NAMALWA (cell line): ENCODE measurements at places on chromosomes 5 and 9.

- DNase-seq, result peak; percentile 26
Measured at GRCh38 chr5:140509898-140510297, 37.6 kb upstream of the EIF4EBP3 start.

- DNase-seq, result no peak
Measured at GRCh38 chr5:58143727-58144126, 316.2 kb downstream of the PLK2 start.

DNA sequence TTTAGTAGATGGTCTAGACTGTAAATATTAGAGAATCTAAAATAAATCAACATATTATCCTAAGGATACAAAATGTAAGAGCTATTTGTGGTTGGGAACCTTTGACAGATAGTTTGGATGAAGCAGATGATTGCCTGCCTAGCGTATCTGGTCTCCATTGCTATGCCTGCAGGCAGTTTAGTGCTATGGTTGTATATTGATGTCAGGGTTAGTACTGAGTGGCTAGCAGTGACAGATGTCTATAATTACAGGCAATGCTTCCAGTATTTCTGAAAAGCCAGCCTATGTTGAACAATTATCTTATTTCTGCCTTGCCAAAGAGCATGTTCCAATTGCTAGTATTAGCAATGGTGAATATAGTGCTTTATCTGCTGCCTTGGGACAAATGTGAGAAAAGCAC is 151.3 kb upstream of the TLX3 start:
- no peak for DNase-seq

DNA sequence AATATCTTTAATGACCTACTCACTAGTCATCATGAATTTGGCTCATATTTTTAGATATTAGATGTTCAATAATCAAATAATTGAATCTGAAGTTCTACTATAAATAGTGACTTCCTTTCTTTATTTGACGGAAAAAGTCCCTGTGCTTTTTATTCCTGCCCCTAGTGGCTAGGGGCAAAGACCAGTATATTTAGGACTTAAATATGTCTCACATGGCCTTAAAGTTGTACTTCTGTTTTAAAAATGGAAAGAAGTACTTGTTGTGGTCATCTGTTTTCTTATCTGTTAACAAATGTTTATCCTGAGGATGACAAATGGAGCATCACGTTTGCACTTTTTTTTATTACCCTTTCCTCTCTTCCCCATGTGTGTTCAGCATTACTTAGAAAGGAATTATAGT is 89.2 kb upstream of the GRHPR start:
- DNase-seq, result peak; percentile 69

- no peak for DNase-seq
Measured at GRCh38 chr9:114184071-114184470, 28.7 kb downstream of the COL27A1 start.

GRCh38 chr5:170057311-170057710 is 48.4 kb upstream of the FOXI1 start:
- DNase-seq, result no peak

DNA sequence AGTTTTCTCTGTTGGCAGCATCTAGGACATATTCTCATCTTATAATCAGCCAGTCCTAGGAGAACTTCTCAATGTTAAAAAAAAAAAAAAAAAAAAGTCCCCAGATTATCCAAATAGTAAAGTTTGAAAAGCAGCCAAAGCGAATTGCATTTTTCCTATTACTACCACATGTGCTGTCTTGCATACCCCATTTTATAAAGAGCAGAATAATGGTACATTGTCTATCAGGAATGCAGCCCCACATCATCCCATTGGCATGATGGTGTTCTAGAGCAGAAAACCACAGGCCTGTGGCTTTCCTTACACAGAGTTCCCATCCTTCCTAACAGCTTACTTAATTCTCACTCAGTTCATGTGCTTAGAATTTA is 381.6 kb downstream of the TMEM38B start:
- no peak for DNase-seq

DNA sequence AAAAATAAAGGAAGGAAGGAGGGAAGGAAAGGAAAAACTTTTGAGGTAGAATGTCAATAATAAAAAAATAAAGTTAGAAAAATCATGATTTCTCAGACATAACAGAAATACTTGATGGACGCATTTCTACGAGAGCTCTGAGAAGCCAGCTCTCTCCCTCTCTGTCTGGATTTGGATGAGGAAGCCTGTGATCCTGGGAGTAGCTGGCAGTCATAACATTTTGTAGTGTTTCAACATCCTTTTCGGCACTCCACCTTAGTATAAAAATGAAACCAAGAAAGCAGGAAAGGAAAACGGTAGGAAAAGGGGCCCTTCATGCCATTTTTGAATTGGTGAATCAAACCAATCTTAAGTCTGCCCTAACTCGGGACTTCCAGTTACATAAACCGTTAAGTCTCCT is 321.3 kb downstream of the EPB41L4A start:
- no peak for DNase-seq

DNA sequence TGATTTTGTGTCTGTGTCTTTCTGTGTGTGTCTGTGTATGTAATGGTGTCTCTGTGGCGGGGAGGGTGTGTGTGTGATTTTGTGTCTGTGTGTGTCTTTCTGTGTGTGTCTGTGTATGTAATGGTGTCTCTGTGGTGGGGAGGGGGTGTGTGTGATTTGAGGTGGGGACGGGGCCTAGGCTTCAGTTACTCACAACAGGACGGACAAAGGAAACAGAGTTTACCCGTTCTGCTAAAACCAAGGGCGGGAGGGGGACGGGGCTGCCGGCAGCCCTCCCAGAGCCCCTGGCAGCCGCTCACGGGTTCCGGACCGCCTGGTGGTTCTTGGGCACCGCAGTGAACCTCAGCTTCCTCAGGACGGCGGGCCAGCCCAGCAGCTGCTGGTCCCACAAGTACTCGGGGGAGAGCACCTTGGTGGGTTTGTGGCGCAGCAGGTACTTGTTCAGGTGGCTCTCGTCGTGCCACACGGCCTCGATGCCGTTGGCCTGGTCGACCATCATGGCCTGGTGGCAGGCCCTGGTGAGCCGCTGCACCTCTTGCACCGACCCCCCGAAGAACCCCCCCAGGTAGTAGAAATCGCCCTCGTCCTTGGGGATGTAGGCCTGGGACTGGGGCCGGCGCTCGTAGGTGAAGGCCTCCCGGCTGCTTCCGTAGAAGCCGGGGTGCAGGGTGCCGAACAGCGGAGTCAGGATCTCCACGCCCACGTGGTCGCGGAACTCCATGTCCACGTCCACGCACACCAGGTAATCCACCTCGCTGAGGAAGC is 19.4 kb downstream of the ABO start:
- no peak for DNase-seq

- DNase-seq, result peak; percentile 20
Measured at GRCh38 chr5:143791848-143792731, 19.9 kb upstream of the HMHB1 start.

GRCh38 chr5:122099060-122099790 is 21.2 kb upstream of the LOX start:
- DNase-seq, result no peak

GRCh38 chr9:130970052-130970451 is 31.0 kb upstream of the FIBCD1 start:
- no peak for DNase-seq

DNA sequence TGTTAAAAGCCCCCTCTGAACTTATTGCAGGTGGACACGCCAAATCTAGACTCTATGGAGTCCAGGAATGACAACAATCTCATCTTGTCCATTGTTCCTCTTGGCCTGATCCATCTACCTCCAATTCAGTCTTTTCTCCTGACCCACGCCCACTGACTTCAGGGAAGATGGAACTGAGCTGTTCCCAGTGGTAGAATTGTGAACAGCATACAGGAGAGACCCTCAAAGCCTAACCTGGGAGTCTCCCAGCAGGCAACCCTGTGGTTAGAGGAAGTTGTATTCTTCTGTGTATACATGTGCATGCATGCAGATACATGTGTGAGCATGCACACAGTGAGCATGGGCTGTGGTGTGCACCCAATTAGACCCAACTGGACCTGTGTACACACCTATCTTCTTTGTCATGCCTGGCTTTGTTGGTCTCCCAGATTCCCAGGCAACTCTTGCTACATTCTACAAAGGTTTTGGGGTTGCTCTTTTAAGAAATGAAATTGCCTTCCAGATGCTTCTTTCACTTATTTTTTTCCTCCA is 286.0 kb downstream of the ZSWIM6 start:
- DNase-seq, result no peak

DNA sequence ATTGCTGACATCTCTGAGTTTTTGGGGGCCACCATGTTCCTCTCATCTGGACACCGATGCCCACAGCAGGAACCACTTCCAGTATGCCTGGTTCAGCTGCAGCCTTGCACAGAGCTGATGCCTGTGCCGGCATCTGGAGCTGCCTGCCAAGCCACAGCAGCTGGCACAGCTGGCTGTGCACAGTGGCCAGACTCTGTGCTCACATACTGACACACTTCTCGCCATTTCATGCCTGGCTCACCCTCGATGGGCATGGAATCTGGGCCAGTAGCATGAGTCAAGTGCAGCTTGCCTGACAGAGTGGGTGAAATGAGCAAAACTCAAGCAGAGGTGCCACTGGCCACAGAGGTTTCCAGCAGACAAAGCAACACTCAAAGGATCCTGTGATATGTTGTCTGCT is 863.4 kb downstream of the DNAH5 start:
- DNase-seq, result no peak

GRCh38 chr5:37494756-37495155 is 115.6 kb downstream of the WDR70 start:
- DNase-seq, result no peak

DNA sequence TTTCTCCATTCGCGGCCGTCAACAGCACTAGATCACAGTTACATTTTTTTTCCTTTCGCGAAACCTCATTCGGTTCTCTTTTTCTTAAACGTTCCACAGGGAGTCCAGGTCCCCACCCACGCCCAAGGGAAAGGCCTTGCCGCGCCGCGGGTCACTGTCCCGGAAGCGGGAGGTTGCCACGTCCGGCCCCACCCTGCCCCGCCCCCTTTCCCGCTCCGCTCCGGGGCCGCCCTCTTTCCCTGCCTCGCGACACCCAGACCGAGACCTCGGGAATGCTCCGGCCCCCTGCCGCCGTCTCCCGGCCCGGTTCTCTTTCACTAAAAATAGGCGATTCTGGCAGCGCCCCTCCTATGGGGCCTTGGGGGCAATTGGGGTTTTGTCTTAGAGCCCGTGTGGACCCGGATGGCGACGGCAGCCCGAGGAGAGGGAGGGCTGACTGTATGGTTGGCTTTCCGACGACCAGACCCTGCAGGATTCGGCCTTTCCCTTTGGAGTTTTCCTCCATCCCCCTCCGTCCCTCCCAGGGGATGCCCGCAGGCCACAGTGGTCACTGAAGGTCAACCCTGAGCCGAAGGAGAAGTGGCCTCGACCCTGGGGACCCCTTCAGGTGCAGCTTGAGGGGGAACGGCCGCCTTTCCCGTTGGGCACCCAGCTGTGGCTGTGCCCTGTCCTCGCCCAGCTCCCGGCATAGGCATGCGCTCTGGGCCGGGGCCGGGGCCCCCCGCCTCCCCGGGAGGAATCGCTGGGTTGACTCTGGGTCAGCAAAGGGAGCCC is 2.8 kb upstream of the RACK1 start:
- DNase-seq, result peak; percentile 72

GRCh38 chr5:97923997-97924396 is 741.0 kb upstream of the RIOK2 start:
- DNase-seq, result no peak

GRCh38 chr5:91146230-91146629 is 236.9 kb downstream of the ARRDC3 start:
- no peak for DNase-seq

- DNase-seq, result no peak
Measured at GRCh38 chr5:59036274-59036961, 453.5 kb downstream of the RAB3C start.

DNA sequence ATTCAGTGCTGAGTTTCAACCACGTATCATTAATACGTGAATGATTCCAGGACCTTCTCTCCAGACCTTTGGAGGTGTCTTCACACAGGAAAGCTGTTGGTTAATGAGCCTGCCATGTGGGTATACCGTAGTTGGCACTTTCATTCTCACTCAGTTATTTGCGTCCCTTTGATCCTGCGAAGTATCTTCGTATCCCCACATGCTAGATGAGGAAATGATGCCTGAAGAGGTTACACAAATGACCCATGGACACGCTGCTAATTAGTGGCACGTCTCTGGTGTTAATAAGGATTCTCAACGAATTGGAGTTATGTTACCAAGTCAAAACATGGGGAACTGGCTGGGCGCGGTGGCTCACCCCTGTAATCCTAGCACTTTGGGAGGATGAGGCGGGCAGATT is 65.7 kb upstream of the GNE start:
- DNase-seq, result no peak

GRCh38 chr9:114004221-114004716 is 73.8 kb downstream of the AMBP start:
- DNase-seq, result no peak

GRCh38 chr5:76163111-76163628 is 80.0 kb downstream of the SV2C start:
- no peak for DNase-seq

GRCh38 chr9:27003426-27004077 is 1.9 kb downstream of the LRRC19 start:
- DNase-seq, result no peak

- DNase-seq, result no peak
Measured at GRCh38 chr5:54521856-54522479, 4.4 kb downstream of the SNX18 start.

DNA sequence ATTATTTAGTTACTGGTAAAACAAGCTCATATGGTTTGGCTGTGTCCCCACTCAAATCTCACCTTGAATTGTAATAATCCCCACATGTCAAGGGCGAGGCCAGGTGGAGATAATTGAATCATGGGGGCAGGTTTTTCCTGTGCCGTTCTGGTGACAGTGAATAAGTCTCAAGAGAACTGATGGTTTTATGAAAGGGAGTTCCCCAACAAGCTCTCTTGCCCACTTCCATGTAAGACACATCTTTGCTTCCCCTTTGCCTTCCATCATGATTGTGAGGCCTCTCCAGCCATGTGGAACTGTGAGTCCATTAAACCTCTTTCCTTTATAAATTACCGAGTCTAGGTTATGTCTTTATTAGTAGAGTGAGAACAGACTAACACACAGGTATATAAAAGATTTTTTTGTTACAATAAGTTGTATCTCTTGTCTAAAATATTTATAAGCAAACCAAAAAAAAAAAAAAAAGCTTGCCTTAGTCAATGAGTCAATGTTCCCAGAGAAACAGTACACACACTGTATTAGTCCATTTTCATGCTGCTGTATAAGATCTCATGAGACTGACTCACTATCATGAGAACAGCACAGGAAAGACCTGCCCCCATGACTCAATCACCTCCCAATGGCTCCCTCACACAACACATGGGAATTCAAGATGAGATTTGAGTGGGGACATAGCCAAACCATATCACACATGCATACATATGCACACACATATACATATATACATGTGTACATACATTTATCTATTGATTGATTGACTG is 138.3 kb downstream of the BASP1 start:
- no peak for DNase-seq

DNA sequence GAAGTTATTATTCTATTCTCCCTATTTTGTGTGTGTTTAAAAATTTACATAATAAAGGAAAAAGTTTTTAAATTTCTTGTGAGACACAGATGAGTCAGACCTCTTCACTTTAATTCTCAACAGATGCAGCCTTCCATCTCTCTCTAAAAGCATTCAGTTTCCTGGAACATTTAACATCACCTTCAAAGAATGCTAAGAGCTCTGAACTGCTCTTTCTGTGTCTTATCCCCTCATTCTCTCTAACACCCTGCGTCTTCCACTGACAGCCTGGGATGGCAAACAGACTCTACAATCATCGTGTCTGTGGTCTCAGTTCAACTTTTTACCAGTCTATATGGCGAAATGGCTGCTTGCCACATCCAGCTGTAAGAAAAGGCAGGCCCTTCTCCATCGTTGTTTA is 173.0 kb downstream of the HINT1 start:
- no peak for DNase-seq
